ENCODE measurements at places on chromosomes 12 and 14.

DNA sequence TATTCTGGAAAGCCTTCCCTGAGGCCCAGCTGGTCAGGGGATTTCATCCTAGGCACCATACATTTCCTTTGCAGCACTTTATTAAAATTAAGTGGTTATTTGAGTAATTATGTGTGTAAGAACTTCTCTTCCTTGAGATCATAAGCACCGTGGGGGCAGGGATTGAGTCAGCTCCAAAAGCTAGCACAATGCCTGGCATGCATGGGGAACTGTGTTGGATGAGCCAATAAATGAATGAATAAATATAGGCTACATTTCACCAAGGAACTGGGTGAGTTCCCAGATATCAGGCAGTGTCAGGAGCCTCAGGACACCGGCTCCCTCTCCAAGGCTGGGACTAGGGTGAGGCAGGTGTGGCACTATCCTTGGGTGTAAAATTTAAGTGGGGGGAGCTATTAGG lies 82.8 kb upstream of the FBXO21 start:
- no peak for DNase-seq

GRCh38 chr12:114963846-114964245 lies 279.9 kb upstream of the TBX3 start:
- DNase-seq = no peak

DNA sequence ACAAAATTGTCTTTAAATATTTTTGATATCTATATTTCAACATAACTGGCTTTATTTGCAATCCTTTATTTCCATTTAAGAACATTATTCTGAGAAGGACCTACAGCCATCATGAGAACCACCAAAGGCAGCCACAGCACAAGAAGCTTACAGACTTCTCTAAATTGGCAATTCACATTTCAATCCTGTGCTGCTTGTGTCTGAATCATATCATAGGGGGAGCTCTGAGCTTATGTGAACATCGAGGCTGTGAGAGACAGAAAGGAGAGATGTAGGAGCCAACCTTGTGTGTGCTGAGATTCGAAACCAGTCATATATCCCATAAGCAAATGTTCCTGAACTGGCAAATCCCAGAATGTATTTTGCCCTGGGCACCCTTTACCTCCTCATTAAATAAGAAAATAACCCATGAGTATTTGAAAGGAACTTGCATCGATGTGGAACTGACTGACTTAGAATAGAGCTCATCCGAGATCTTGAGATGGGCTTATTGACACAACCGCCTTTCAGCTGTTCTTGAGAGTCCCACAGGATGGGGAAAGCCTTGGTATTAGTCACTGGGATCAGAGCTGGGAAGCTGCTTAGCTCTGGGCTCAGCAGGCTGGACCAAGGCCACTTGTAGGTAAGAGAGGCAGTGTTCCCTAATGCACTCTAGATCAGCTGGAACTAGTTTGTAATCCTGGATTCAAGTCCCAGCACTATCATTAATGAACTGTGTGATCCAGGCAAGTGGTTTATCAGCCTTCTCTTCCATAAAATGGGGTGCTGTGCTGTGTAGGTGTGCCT lies 329.8 kb downstream of the CACNA1C start:
- no peak for DNase-seq

GRCh38 chr14:30243805-30244204 lies 315.2 kb upstream of the G2E3 start:
- no peak for DNase-seq

DNA sequence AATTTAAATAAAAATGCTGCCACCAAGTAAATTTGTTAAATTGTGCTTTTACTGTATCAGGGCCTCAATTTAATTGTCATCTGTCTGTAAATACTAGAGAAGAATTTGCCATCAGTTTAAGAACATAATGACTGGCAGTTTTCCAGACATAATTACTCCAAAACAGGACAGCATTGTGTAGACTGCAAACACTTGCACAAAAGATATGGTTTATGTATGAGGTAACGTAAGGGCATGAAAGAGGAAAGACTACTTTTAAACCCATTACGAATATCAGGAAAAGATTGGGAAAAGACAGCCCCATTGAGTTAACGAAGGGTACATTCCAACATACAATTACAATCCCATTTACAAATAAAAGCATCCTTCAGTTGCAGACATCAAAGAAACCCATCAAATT lies 59.8 kb upstream of the KRR1 start:
- no peak for DNase-seq

- DNase-seq = no peak
Observed at GRCh38 chr12:63041601-63042000, 106.7 kb upstream of the PPM1H start.

DNA sequence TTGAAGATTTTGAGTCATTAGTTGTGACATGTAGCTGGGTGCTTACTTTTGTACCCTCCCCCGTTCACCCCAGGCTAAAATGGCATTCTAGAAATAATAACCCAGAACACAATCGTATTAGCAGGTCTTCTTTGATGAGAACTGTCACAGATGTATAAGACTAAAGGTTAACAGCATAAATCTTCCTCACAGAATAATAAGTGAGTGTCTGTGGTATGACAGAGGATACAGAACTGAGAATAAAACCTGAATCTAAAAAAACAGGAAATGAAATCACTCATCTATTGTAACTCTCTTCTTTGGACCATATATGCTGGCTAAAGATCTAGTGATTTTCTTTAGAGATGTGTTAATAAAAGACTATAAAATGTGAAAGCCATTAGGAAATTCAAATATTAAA lies 746.6 kb downstream of the LRFN5 start:
- no peak for DNase-seq

GRCh38 chr12:44519931-44520330 lies 356.2 kb downstream of the NELL2 start:
- no peak for DNase-seq

DNA sequence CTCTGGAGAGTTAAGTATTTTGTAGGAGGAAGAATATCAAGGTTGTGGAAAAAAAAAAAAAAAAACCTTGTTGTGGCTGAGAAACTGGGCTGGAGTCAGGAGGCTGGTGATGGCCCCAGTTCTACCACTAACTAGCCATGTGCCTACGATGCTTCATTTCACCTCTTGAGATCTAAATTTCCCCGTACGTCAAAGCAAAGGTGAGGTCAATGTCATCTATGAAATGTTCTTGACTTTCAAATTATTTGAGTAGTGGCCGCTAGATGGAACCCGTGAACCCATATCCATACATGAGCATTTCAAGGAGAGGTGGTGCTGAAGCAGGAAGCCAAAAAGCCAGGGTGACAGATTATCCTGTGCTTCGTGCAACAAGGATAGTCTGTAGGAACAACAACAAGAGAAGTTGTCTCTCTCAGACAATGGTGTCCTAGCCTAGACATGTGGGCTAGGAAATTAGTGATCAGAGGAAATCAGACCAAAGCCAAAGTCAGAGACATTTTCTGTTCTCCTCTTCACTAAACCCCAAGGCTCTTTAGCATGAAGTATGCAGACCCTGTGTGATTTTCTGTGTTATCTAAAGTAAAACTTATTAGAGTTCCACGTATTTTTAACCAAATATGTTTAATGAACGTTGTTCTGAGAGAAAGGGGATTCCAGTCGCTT lies 95.5 kb upstream of the ETV6 start:
- peak; percentile 23 for DNase-seq

DNA sequence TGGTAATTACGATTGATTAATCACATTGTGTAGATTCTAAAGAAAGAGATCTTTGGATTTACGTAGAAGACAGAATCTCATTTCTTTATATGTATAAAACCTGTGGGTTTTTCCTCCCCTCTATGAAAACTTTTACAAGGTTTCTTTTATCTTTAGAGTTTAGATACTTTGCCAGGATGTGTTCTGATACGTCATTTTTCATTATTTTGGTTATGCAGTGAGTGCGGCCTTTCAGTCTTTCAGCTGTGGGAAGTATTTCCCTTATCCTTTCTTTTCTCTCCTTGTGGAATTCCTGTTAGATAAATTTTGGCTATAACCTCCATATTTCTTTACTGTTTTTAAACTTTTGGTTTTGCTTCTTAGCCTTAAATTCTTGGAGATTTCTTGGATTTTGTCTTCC lies 92.7 kb downstream of the TTLL5 start:
- DNase-seq = no peak

DNA sequence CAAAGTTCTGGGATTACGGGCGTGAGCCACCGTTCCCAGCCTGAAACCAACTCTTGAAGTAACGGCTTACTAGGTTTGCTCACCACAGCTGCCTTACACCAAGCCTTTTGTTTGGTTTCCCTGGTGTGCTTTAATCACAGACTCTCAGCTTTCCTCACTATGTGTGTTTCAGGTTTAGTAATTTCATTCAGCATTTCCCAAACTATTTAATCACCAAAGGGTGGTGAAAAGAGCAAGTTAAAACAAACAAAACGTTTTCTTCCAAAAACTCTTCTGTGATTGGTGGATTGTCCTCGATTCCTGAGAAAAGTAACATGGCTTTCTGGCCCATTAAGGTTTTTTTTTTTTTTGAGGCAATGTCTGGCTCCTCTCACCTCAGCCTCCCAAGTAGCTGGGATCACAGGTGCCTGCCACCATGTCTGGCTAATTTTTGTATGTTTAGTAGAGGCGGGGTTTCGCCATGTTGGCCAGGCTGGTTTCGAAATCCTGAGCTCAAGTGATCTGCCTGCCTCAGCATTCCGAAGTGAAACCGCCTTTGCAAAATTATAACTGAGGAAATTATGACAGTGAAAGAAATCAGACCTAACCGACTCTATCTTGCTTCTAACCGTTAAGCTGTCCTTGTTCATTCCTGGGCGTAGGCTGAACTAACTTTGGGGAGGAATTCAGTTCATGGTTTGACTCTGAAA lies 1.5 kb upstream of the ZFYVE26 start:
- DNase-seq = no peak

DNA sequence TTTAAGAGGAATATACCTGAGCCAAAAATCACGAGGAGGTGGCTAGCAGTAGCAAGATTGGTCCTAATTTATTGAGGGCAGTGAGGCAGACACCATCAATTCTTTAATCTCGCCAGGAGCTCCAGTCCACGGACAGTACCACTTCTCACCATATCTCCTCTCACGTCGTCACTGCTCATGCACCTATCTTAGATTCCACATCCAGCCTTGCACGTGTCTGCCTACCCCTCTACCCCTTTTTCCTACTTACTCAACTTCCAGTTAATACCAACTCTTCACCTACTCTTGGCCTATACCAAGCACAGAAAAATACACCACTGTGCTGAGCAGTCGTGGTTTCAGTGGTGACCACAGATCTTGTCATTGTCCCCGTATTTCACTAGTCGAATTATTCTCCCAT lies 246.1 kb downstream of the DPF3 start:
- no peak for DNase-seq

- DNase-seq = peak; percentile 53
Observed at GRCh38 chr12:47904713-47905709, at the start of gene VDR. TSS of gene VDR (minus strand) at chr12:47904994. CDS start at chr12:47879113, 25,881 bp downstream.

DNA sequence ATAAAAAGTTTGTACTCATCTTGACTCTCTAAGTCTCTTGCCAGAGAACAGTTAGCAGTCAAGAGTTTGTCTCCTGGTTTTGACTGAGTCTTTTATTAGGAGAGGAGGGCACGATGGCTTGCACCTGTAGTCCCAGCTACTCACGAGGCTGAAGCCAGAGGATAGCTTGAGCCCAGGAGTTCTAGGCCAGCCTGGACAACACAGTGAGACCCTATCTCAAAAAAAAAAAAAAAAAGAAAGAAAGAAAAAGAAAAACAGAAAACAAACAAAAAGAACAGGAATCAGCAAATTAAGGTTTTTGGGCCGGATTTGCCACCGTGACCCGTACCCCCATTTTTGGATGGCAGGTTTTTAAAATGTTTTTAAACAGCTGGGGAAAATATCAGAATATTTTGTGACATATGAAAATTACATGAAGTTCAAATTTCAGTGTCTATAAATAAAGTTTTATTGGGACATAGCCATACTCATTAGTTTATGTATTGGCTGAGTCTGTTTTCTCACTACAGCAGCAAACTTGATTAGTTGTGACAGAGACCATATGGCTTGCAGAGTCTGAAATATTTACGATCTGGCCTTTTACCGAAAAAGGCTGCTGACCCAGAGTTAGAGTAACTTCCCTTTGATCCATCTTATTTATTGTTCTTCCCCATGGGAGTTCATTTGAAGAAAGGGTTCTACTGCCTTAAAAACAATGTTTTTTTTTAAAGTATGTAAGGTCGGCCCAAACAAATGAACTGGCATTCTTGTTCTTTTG lies 31.2 kb downstream of the VEZT start:
- DNase-seq = no peak

GRCh38 chr12:121296618-121297434 lies at the start of gene CAMKK2:
TSS of gene CAMKK2 (minus strand) at chr12:121296709. CDS start at chr12:121274526, 22,183 bp downstream.
- peak; percentile 83 for DNase-seq

DNA sequence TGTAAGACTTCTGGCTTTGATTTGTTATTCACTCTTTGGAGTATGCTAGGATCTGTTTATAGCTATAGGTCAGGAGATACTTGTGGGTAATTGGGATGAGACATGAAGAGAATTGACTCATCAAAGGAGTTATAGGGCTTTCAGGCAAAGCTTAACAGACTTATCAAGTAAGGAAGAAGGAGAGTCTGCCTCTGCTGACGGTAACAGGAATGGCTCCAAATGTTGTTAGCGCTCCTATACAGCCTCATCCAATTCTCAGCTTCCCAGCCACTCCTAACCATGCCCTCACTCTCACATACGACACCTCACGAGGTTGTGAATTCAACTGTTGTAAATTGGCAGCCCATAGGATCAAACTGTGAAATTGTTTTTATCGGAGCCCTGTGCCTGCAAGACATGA lies 140.5 kb downstream of the KCNA5 start:
- DNase-seq = no peak

DNA sequence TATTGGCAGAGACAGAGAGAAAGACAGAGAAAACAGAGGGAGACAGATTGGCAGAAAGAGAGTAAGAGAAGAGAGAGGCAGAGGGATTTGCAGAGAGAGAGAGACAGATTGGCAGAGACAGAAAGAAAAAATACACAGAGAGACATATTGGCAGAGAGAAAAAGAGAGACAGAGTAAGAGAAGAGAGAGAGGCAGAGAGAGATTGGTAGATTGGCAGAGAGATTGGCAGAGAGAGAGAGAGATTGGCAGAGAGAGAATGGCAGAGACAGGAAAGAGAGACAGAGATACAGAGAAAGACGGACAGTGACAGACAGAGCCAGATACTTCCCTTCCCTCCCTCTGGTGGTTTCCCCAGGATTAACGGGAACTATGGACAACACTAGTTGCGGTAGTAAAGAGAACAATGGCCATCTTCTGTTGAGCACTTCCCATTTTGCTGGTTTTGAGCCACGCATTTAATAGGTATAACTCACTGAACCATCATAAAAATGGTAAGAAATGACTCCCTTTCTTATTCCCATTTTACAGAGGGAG lies 2.6 kb upstream of the NOS1 start:
- no peak for DNase-seq

GRCh38 chr14:86722612-86723253 lies 1192.8 kb downstream of the FLRT2 start:
- no peak for DNase-seq

Measured in naive thymus-derived CD8-positive, alpha-beta T cell (primary cell).